ENCODE measurements at places on chromosomes 3 and 15.

GRCh38 chr3:124116906-124117305 is 125.0 kb upstream of the ROPN1 start:
- DNase-seq: no peak

- DNase-seq: peak; percentile 66
These were observed 48.7 kb downstream of the COL8A1 start for GRCh38 chr3:99686955-99687612.

- no peak for DNase-seq
These were observed 44.5 kb downstream of the ZDHHC19 start for GRCh38 chr3:196166741-196167140.

- DNase-seq: peak; percentile 100
These were observed 646 bp upstream of the SLC35G2 start for GRCh38 chr3:136818191-136818768.

DNA sequence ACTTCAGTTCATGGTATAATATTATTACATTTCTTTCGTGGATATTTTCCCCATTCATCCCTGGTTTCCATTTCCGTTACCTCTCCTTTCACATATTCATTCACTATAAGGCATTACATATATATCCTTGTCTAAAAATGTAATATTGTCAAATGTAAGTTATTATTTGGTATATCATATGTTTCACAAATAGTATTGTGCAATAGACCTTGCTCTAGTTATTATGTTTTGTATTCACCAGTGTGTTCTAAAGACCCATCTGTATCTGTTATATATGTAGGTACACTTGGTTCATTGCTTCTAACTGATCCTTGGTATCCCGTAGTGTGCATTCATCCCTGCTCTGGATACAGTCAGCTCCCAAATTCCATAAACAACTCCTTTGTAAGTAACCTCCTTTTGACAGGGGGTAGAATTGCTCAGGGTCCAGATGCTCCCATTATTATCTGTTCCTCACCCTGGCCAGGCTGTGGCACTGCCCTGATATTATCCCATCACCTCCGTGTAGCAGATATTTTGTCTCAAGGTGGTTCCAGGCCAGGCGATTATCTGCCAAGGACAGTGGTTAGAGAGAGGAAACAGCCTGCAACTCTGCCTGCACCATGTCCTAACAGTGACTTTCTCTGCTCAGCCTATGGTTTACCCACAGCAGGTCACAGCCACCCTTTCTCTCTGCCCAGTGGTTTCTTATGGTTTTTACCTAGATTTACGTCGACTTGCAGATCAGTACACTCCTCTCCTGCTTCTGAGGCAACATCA is 29.2 kb downstream of the PAQR9 start:
- DNase-seq: no peak

DNA sequence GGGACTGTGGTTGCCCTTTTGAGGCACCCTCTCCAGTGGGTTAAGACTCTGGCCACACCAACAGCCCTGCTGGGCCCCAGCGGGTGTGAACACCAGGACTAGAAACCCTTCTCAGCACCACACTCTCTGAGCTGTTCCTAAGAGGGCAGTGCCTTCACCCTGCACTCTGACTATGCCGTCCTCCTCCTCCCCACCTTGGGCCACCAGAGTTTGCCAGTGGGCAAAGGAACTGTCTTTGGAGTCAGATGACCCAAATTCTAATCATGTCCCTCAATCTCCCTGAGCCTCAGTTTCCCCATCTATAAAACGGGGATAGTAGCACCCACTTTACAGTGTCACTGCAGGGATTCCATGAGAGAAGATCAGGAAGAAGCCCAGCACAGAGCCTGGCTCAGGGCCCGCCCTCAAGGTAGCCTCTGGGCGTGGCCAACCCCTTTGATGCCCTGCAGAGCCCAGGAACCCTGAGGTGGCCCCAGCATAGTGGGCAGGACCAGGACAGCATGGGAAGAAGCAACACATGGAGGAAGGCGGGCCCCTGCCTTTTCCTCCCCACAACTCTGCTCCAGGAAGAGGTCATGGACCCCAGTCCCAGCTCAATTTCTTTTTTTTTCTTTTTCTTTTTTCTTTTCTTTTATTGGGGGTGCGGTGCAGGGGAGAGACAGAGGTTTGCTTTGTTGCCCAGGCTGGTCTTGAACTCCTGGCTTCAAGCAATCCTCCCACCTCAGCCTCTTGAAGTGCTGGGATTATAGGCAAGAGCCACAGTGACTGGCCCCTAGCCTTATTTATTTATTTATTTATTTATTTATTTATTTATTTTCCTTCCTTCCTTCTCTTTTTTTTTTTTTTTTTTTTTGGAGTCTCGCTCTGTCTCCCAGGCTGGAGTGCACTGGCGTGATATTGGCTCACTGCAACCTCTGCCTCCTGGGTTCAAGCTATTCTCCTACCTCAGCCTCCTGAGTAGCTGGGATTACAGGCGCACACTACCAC is 115.7 kb upstream of the LINGO1 start:
- DNase-seq: no peak

DNA sequence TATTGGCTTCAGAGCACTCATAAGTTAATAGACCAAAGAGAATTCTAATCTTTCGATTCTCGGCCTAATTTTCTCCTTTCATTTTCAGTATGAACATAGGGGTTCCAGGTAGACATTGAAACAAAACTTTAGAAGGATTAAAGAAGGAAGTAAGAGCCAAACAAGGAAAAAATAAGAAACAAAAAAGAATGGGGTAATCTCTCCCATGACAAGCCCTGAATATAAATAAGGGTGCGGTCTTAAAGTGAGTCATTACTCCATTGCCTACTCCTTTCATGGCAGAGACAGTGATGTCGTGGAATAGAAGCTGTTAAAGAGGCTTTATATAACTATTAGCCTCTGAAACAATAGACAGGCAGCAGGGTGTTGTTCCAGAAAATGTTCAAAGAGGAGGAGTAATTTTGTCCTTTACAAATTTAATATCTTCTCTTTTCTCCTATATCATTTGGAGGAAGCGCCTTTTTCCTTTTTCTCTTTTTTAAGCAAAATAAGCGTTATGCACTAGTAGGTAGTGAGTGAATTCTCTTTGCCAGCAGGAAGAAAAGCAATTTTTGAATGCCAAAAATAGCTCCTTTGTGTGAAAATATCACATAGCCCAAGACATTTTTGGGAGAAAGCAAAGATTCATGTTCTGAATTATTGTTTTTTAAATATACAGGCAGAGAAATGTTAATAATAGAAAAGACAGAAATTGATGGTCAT is 607.9 kb upstream of the KCNMB2 start:
- DNase-seq: peak; percentile 73

DNA sequence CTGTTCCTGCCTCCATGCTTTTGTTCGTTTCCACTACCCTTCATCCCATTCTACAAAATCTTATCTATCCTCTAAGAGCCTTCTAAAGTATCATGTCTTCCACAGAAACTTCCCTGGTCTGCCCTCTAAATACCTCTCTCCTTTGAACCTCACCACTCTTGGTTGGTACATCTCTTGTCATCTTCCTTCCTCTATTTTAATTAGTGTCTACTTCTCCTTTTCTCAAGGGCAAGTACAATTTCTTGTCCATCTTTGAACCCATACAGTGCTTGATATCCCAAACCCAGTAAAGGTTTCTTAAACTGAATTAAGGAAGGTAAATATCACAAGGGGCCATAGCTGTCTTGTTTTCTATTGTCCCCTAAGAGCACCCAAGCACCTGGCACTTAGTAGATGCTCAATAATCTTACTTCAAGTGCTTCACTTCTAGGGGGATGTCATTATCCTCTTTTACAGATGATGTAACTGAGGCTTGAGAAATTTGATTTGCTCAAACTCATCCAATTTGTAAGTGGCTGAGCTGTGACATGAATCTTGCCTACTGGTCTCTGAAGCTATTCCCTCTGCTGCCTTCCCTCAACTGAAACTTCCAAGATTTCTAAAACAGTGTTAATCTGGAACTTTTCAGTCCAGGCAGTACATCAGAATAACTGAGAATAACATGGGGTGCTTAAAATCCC is 2.6 kb upstream of the DAPK2 start:
- DNase-seq: no peak

DNA sequence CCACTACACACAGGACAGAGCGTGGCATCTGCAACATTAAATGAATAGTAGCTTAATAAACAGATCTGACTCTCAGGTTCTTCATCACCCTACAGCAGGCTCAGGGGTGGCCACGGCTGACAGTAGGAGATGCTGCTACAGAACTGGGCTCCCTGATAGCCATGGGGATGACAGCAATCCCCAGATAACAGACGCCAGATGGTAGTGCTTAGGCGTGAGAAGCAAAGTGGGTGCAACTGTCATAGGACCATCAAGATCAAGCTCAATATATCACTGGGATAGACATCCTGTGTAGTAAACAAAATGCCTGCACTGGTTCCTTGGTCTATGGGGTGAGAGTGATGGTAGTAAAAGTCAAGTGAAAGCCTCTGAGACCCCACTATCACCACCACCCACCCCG is 2.6 kb upstream of the TPRA1 start:
- no peak for DNase-seq

GRCh38 chr15:55112706-55113105 is 84.0 kb downstream of the RSL24D1 start:
- no peak for DNase-seq

DNA sequence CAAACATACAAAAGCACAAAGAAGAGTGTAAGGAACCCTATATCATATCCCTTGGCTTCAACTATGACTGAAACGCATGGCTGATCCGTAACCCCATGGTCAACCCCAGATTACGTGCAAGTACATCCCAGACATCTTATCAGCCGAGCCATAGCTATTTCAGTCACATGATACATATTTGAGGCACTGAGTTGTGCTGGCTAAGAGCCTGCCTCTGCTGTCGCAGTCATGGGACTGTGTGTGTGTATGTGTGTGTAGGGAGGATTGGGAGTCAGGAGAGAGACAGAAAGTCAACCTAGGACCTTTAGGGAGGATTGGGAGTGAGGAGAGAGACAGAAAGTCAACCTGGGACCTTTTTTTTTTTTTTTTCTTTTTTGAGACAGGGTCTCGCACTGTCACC is 8.4 kb downstream of the ST6GAL1 start:
- DNase-seq: no peak

- no peak for DNase-seq
These were observed 121.1 kb downstream of the CLSTN2 start for GRCh38 chr3:140056047-140056446.

GRCh38 chr3:122403489-122403888 is 12.4 kb downstream of the WDR5B start:
- DNase-seq: peak; percentile 94

DNA sequence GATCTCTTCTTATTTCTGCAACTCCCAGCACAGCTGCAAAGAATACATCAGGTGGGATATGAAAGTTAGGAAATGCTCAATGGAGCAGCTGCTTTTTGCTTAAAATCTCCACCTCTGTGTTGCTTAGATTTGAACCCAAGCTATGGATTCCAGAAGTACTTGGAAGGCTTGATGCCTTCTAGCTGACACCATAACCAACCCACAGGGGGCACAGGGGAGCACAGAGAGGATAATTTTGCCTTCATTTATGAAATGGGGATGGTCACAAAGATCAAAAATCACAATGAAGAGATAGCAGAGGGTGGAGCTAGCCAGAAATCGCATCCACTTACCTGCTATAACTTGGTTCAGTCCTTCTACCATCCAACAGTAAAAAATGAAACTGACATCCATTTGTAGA is 75.7 kb downstream of the DUT start:
- DNase-seq: no peak

DNA sequence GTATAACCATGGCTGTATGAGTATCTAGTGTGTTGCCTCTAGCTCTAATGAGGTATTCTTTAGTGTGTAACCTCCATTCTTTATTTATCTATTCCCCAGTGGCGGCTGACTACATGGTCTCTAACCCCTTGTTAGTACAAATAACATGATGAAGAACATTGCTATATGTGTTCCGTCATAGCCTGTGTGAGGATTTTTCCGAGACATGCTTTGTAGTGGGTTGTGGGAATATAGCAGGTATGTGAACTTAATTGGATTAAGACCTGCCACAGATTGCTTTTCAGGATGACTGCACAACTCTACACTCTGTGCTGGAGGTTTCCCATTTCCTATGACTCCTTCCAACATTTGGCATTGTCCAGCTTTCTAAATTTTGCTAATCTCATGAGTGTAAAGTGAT is 563.4 kb downstream of the ROBO1 start:
- DNase-seq: no peak

DNA sequence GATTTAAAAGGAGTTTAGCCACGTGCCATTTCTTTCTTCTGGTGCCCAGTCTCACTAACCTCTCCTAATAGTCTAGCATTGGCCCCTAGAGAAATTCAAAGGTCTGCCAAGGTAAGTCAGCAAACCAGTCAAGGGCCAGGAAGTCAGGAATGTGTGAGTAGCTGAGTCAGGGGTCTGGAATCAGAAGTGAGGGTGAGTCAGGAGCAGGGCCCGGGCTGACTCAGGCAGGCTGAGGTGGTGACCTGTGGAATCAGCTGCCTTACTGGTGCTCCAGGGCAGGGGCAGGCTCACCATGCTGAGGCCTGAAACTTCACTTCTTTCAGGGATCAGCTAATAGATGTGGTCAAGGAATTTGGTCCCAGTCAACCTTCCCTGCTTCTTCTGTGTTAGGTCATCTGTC is 105.8 kb upstream of the MYZAP start:
- peak; percentile 99 for DNase-seq

DNA sequence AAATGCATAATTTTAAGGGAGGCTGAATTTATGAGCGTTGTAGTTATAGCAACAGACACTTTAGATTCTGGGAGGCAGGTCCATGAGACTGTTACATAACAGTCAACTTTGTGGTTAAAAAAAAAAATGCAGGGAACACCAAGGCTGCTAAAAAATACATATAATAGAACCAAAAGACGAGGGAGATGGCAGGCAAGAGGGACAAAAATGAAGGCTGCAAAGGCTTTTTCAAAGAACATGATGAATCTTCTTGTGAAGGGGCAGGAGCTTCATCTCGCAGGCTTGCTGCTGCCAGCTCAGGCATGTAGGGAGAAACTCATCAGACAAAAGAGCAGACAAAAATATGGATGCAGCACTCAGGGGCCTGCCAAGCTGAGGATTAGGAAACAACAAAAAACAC is 243.9 kb downstream of the SHQ1 start:
- no peak for DNase-seq

GRCh38 chr3:134879990-134880389 is 84.9 kb downstream of the EPHB1 start:
- DNase-seq: no peak

GRCh38 chr15:48510976-48511375 is 134.5 kb downstream of the FBN1 start:
- DNase-seq: no peak

DNA sequence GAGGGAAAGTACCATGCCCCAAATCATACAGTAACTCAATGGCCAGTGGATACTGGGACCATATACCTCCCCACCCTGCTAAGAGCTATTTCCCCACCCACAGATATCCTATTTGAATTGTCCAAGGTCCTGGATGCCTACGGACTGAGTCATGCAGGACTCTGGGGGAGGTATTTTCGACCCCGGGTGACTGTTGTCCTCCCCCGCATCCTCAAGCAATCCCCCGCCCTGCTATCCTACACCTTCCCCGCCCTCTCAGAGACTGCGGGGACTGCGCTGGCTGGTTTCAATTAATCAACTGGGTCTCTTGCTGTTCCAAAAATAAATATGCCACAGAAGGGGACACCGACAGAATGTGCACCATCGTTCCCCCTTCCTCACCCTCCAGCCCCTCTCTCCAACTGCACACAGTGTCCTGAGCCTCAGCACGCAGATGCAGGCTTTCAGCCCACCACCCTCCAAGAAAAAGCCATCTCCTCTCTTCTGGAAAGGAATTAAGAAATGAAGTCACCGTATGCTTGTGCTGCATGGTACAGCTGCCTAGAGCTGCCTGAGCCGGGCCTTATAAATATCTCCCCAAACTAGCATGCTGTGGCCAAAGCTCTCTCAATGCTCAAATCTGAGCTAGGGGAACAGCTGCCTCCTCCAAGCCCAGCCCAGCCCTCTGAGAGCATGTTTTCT is 8.1 kb downstream of the CAV3 start:
- DNase-seq: peak; percentile 94
